ENCODE measurements at places on chromosomes 16 and 17.

DNA sequence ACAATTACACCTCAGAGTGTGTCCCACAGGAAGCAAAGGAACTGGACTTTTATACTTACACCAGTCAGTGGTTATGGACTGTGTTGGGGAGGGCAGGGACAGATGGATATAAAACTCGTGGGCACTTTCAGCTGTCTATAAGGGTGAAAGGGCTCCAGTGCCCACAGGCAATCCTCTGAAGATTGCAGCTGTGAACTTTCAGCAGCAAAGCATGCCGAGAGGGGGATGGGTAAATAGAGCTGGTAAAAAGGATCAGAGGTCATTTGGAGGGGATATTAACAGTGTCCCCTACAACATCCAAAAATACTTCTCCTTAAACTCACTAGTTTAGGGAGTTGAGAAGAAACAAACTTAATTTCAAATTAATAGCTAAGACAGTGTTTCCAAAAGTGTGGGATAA, 13.3 kb upstream of the RFWD3 start:
- no peak for DNase-seq

DNA sequence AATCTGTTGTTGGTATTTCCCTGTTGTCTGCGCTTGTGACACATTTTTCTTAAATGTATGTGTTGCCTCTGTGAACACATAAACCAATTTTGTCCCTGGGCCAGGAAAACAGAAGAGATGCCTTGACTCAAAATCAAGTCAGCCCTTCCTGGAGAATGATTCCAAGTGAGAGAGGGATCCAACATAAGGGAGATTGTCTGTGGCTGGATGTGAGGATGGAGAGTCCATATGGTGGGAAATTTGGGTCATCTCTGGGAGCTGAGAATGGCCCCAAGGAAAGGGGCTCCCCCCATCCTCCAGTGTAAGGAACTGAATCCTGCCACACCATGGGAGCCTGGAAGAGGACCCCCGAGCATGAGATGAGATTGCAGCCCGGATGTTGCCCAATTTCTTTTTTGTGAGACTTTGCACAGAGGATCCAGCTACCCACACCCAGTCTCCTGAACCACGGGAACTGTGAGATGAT, 13.5 kb downstream of the CRYM start:
- no peak for DNase-seq

- no peak for DNase-seq
Observed at GRCh38 chr16:85512808-85513115, 100.4 kb upstream of the GSE1 start.

DNA sequence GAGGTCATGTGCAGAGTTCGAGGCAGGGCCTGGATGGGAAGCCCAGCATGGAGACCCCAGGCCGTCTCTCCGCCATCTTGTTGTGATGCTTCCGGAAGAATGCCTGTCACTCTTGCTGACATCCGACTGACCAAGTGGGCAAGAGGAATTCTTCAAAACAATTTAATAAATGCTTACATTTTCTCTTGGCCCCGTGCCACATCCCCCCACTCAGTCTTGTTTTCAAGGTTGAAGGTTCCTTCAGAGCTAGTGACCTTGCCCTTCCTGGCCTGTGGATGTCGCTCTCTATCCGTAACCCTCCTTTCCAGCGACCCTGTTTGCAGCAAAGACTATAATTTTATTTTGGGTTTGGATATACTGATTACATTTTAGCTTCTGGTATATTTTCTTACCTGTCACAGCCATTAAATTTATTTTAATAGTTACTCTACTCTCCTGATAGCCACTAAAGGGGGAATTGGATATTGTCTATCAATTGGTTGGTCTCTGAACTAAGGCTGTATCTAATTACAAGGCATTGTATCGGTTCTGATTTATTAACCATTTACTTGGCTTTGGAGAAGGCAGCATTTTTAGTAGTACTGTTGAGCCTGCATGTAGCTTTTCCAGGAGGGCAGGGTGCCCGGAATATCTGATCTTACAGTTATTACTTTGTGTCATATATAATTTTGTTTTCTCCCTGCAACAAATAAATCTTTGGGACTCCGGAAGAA, 264.5 kb downstream of the WWOX start:
- no peak for DNase-seq

- peak; percentile 90 for DNase-seq
Observed at GRCh38 chr17:66716236-66717026, 118.5 kb upstream of the CACNG5 start.

DNA sequence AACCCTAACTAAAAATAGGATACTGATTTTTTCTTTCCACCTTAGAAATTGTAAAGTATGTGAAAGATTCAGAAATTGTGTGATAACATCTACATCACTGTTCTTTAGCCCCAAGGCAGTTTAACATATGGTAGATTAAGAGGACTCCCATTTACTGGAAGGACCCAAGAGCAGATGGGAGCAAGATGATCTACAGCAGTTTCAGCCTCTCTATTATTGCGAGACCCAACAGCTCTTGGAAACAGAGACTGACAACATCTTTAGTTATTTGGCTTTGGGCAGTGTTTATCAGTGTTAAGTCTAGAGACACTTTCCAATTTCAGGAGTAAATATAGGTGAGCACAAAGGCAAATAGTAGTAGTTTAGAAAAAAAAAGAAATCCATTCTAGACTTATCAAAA, 124.9 kb upstream of the CORO6 start:
- DNase-seq: no peak

DNA sequence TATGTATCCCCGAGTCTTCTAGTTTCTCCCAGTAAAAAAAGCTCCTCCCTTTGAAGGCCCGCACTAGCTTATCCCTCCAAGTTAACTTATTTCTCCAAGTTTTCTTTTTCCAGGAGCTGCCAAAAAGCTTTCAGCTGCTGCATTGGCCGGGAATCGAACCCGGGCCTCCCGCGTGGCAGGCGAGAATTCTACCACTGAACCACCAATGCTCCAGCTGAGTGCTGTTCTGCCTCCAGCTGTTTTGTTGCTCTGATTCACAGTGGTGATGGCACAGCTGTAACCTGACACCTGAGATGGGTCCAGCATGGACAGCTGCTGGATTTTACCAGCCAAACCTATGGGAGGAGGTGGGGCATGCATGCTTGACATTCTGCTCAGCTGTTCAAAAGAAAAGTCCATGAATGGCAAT, 22.1 kb downstream of the VAC14 start:
- DNase-seq: peak; percentile 6

DNA sequence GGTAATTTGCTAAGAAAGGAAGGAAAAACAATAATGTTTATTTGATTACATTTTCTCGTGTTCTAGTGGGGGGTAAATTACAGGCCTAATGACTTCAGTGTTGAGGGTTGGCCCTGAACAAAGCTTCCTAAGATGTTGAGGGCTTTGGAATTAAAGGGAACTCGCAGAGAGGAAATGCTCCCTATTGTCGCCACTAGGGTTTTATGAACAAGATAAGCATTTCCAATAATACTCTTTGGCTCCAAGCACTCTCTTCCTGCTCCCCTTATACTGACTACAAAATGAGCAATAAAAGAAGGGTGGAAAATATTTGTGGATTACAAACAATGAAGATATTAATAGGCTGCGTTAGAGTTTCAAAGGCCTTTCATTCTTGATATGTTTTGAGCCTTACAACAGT, 363.6 kb downstream of the HS3ST3B1 start:
- no peak for DNase-seq

GRCh38 chr16:29820730-29821642, 724 bp downstream of the MVP start:
- DNase-seq: no peak

All from NCI-H2227 treated with DMSO at 0.1 percent for 48 hours (cell line).